ENCODE measurements at places on chromosomes 7 and 10.

DNA sequence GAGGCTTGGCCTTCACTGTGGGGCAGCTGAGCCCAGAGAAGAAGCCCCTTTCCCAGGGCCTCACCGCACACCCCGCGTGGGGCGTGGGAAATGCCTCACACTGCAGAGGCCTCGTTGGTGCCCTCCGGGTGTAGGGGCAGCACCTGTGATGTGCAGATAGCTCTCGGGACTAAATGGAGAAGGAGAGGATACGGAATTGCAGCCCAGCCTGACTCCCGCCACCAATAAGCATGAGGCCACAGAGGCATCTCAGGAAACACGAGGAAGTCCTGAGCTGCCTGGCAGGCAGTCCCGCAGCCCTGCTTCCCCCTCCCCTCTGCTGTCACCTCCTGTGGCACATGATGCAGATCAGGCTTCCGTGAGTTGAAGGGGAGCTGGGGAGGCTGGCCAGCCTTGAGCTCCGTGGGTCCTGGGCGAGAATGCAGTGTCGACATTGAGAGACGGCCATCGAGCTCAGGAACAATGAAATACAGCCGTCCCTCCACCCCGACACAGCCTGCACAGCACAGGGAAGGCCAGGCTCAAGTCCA is 59.6 kb upstream of the PPP2R2D start:
- DNase-seq: no peak

DNA sequence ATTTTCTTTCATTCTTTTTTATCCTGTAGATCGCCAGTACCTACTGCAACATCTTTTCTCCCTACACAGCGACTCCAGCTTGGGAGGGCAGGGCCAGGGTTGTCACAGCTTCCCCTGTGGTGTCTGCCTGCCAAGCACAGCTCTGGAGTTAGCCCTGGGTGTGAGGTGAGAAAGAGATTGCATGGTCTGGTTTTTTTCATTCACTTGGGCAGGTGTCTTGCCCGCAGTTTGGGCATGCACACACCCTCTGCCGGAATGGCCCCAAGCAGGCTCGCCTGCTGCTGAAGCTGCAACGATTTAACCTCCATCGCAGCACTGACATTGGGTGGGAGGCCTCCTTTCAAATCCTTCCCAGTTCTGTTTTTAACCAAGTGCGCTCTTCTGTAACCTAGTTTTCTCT is 132.8 kb downstream of the WNT2 start:
- no peak for DNase-seq

- DNase-seq: no peak
Observed at GRCh38 chr7:44447874-44448425, 42.5 kb downstream of the NUDCD3 start.

DNA sequence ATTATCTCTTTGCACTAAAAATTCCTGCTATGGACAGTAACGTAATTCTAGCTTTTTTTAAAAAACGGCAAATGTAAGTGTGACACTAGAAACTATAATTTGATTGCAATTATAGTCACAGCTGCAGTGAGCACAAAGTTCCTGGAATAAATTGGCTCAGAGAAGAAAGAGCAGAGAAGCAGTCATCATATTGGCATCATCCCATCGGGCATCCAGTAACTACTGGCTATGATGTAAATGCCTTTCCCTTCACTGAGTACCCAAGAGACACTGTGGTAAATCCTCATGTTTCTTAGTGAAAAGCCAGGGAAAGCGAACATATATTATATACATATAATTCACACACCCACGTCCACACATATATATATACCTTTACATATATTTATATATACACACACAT is 43.6 kb downstream of the PIP4K2A start:
- DNase-seq: no peak

All from hematopoietic multipotent progenitor cell treated with erythropoietin and hydrocortisone succinate and interleukin-3 and kit ligand, for 8 days (in vitro differentiated cells).